ENCODE measurements at places on chromosomes 7 and 10.

DNA sequence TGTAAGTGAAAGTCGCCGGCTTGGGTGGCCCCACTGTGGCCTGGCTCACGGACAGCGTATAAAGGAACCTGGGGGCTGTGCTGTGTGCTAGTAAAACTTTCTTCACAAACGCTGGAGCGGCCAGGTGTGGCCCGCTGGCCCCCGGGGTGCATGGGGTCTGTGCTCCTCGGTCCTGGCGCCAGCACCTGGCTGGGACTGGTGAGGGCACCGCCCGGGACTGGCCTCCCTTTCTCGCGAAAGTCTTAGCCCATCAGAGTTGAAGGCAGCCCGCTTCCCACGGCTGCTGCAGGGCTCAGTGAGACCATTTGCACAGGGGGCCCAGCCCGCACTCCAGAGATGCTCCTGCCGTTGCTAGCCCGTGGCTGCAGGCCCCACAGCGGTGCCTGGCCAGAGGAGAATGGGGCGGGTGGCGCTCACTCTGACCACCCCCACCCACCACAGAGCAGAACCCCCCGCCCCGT lies 5.8 kb downstream of the PWWP2B start:
- no peak for DNase-seq

DNA sequence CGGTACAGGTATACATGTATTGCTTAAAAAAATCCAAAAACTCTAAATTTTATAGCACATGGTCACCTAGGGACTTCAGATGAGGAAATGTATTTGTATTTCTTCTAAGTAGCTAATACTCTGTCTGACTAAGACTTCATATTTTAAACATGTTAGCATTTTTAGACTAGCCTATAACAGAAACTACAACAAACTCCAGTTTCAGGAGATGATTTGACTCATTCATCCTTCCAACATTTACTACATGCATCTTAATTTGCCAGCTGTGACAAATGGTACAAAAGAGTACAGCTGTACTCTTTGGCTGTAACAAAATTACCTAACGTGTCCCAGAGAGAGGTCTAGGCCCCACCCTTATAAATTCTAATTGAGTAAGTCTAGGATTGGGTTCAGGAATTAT lies 22.2 kb downstream of the TMEM209 start:
- no peak for DNase-seq

- DNase-seq = no peak
Observed at GRCh38 chr7:129045682-129046081, 9.2 kb downstream of the TNPO3 start.

DNA sequence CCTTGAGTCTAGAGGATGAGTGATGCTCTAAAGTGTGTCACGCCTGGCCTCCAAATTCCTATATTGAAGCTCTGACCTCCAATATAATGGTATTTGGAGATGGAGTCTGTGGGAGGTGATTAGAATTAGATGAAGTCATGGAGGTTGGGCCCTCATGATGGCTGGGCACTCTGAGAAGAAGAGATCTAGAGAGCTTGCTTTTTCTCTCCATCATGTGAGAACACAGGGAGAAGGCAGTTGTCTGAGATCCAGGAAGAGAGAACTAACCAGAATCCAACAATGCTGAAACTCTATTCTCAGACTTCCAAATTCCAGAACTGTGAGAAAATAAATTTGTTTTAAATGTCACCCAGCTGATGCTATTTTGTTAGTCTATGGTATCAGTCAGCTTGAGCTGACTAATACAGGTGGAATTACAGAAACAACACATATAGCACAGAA lies 15.1 kb downstream of the RNF216 start:
- DNase-seq = no peak

DNA sequence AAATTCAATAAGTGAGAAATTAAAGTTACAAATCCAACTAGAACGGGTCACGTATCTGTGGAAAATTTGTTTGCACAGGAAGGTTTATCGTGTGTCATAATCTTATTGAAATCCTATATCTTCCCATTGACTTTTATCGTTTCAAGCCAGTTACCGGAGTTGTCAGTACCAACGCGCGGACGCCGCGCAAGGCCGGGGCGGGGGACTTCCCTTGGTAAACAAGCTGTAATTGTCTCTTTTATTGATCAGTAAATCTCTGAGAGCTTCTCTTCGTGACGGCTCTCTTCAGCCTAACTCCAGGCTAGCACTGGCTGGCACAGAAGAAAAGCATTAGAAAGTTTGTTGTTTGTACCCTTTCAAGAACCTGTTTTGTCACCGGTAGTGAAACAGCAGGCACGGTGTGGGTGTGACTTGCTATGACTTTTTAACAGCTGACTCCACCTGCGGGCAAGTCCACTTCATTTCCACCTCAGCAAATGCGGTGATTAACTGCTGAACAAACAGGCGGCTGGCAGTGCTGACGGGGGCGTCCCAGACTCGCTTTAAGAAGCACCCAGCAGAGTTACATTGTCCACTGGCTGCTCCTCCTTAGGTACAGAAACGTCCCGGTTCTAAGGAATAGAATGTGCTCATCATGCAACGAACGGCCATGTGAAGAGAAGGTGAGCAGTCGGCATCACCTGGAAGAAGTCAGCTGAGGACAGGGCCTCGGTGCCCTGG lies 215.8 kb downstream of the MAD1L1 start:
- DNase-seq = no peak

- DNase-seq = no peak
Observed at GRCh38 chr7:27329909-27330308, 87.3 kb downstream of the EVX1 start.

- peak; percentile 77 for DNase-seq
Observed at GRCh38 chr7:69871213-69871885, 273.1 kb downstream of the AUTS2 start.

DNA sequence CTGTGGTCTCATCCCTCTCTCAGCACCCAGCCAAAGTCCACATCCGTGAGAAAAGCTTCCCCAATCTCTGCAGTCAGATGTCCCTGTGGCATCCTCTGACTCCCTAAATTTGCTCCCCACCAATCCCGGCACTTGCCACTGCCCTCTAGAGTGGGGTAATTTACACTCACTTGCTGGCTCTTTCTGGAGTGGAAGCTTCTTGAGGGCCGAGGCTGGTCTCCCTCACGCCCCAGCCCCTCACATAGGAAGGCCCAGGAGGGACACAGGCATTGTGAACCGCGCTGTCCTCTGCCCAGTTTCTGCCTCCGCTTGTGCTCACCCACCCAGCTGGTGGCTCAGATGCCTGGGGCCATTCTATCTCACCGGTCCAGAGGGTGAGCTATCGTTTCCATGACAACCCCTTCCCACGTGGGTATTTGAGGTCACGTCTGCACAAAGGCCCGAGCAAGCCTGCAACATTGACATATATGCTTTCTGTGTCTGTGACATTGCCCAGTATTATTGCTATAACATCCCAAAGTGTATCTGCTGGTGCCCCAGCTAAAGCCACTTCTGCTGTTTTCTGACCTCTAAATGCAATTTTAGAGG lies 97.3 kb upstream of the CTBP2 start:
- DNase-seq = no peak

DNA sequence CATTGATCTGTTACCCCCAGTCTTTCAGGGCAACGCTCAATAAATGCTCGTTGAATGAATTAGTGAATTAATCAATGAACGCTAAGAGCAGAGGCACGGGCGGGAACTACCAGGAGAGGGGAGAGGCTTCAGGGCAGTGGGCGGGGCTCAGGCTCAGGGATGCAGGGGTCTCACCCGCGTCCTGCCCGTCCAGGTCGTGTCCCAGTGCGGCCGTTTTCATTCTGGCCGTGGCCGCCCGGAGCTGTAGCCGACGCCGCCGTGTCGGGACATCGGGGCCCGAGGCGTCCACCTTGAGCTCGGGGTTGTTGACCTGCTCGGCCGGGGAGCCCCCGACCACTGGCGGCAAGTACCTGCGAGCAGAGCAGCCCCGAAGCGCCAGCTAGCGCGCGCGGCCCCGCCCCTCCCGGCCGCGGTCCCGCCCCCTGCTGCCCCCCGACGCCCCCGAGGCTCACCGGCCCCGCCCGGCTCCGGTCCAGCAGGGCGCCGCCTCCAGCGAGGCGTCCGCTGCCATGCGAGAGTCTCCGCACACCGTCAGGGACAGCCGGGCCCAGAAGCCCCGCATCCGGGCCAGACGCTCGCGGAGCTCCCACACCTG lies 2.8 kb upstream of the GAL3ST4 start:
- DNase-seq = no peak

DNA sequence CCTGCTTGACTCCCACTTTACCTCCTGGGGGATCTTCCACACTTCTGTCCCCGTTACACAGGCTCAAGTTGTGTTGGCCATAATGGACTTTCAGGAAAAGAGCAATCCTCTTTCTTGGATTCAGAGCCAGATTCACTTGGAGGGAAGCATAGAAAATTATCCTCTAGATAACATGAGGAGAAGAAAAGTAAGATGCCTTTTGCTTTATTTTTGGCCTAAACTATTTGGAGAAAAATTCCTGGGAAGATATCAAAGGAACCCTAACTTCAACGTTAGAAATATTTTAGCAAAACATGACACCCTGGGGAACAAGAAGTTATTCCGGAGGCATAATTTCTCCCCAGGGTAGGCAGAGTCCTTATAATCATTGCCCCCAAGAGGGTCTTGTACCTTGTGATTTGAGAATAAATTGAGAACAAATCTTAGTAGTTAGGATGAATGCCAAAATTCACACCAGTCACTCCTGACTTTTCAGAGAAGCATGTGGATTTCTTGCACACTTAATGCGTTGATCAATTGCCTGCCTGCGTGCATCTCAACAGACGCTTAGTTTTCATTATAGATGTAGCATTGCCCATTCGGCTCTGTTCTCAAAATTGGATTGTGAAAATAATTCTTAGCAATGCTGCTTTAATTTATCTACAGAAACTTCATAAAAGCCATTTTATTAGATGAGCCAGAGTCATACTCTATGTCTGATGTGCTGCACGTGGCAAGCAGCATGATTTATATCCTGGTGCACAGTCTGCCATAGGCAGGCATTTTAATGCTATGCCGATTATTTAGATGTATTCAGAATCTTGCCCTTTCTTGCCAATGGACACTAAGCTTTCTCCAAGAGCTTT lies 224.4 kb downstream of the C7orf25 start:
- DNase-seq = no peak

DNA sequence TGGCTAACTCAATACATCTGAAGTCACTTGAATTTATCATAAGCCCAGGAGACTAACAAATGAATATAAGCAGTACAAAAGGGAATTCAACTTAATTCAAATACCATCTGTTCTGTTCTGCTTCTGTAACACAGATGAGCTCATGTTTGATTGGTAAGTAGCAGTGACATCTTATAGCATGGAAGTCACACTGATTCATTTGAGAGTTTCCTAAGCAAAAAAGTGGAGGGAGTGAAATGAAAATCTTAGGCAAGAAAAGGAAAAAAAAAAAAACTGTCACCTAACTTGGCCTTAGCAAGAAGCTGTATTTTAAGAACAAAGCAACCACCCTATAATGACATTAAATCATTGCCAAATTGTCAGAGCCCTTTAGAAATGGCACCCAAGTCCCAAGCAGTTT lies 49.5 kb downstream of the SMURF1 start:
- DNase-seq = no peak

DNA sequence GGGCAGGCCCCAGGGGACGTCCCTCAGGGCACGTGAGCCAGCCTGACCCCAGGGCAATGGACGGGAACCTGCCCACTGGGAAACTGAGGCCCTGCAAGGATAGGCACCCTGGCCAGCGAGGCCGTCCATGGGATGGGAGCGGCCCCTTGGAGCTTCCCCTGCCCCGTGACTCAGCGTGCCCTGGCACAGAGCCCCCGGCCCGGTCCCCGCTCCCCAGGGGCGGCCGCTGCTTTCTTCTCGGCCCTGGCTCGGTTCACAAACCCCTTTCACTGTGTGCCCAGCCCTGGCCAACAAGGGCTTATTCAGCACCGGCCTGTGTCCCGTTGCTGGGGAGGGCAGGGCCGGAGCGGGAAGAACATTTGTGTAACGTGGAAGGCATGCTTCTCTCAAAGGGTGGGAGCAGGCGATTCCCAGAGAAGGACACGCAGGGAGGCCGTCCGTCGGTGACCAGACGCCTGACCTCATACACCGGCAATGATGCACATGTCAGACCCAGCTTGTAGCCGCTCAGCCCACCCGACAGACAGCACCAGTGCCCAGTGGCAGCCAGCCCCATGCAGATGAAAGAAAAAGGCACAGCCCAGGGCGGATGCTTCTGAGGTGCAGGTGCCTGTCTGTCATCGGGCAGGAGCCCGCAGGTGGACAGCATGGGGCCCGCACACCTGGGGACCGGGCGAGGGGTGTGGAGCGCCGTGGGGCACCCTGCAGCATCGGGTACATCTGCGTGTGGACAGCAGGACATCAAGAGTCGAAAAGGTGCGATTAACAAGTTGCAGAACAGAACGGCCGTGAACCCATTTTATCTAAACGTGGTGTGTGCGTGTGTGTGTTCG lies 94.5 kb downstream of the PDGFA start:
- no peak for DNase-seq

GRCh38 chr10:113539789-113540188 lies 13.1 kb upstream of the HABP2 start:
- DNase-seq = no peak

GRCh38 chr10:101775273-101776160 lies at the start of gene FGF8:
Gene FGF8 (minus strand): TSS chr10:101776114. CDS start chr10:101775900, 214 bp downstream.
- no peak for DNase-seq

DNA sequence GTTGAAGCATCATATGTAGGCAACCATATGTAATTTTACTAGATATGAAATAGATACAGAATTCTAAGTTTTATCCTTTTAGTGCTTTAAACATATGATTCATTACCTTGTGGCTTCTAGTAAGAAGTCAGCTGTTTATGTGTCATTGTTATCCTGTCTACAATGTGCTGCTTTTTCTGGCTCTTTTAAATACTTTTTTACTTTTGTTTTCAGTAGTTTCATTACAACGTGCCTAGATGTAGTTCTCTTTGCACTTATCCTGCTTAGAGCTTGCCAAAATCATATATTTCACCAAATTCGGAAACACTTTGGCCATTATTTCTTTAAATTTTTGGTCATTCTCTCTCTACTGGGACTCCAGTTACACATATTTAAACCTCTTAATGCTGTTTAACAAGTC lies 26.4 kb downstream of the YAE1 start:
- peak; percentile 73 for DNase-seq

GRCh38 chr7:144728551-144728950 lies 107.3 kb downstream of the TPK1 start:
- no peak for DNase-seq

GRCh38 chr10:78805176-78805575 lies 263.6 kb upstream of the ZMIZ1 start:
- peak; percentile 69 for DNase-seq
